Suprapubic skin (tissue), 4 donors: ENCODE measurements at places on chromosomes 7 and 10.

- DNase-seq: no peak
Measured at GRCh38 chr10:73537288-73537687, 41.5 kb upstream of the PPP3CB start.

GRCh38 chr10:133235265-133235855 is 2.3 kb upstream of the VENTX start:
- DNase-seq: no peak

GRCh38 chr7:116801092-116801710 is 61.2 kb upstream of the CAPZA2 start:
- no peak for DNase-seq

DNA sequence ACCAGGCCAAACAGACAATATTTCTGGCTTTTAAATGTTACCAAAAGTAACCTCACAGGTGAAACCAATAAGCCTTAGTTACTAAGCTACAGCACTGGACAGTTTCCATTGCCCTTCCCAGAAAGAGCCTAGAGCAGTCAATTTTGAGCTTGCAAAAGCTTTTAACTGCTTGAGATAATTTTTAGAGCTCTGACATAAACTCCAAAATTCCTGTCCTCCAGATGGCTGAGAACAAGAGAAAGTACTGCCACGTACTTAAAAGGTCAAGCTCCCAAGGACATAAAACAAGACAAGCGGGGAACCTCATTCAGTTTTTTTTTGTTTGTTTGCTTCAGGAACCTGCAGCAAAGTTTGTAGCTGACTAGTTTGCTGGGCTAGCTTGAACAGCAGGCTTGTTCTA is 54.1 kb downstream of the BBS9 start:
- DNase-seq: no peak

GRCh38 chr10:93131986-93132385 is 58.3 kb downstream of the CYP26A1 start:
- DNase-seq: no peak

- DNase-seq: no peak
Measured at GRCh38 chr10:124741281-124741921, 2.8 kb downstream of the FAM53B start.

DNA sequence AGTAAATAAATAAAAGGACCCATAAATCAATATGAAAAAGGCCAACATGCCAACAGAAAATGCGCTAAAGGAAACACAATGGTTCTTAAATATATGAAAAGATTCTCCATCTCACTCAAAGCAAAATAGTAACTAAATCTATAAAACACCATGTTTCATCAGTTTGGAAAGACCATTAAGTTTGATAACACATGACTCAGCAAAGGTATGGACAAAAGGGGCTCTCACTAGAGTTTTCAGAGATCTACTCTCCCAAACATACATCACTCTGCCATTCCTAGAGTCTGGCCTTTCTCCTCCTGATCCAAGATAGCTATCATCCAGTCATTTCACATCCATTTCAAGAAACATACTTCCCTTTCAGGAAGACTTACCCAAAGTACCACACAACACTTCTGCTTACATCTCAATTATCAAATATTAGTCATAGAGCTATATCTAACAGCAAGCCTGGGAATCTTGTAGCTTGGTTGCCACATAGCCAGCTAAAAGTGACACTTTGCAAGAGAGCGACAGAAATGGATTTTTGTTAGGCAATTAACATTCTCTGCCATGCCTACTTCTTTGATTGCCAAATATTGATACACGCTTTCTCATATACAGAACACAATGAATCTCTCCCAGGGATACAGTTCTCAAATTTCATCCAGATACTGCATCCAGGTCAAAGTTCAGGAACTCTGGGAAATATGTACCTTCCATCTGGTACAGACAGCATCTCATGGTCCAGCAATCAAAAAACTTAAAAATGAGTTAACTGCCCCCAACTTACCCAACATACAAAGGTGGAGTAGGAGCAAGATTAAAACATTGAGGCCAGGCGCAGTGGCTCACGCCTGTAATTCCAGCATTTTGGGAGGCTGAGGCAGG is 28.8 kb downstream of the TOMM7 start:
- no peak for DNase-seq

GRCh38 chr7:92715963-92716362 is 120.4 kb downstream of the CDK6 start:
- DNase-seq: no peak

DNA sequence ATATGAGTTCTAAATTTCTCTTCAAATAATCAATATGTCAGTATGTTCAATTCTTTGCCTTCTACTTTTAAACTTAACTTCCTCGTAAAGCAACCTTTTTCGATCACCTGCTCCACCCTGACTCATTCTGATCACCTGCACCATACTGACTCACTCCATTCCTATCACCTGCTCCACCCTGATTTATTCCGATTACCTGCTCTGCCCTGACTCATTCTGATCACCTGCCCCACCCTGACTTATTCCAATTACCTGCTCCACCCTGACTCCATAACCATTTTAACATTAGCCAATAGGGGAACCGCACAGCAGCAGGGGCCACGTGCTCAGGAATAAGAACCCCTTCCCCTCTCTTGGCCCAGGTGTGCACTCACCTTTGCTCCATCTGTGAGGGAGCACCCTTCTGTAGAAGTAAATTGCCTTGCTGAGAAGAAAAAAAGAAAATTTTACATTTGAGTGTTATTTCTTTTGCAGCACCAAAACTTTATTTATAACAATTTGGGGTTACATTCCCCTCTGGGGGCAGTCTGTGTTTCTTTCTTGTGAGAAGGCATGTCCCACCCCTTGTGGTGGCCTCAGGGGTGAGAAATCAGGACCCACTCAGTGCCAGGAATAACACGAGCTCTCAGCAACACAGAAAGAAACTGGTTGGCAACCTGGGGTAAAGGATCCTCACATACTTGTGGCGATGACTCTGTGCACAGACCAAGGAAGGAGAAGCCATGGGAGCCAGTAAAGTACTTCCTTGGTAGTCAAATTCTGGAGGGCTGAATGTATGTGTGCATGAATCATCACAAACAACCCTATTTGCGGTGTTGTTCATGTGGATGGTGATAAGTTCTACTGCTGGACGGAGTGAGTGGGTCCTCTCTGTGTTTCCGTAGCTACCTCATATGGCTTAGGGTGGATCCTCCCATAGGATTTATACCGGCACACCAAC is 29.4 kb upstream of the PPP1R9A start:
- DNase-seq: no peak

GRCh38 chr10:26755443-26755903 is 58.0 kb downstream of the PDSS1 start:
- no peak for DNase-seq

DNA sequence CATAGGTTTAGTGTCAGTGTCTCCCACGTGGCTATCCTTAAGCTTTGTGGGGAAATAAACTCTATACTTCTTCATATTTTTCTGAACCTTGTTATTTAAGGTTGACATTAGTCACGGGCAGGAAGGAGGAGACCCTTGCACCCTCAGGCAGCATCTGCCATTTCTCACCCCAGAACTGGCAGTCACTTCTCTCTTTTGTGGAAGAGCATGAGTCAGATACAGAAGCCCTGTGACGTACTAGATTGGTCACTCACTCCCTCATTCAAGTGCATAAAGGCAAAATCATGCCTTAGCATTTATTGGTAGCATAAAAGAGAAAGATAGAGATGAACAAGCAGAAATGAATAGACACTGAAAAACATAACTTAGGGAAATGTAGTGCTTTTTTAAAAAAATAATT is 206.0 kb upstream of the MDFIC start:
- no peak for DNase-seq

DNA sequence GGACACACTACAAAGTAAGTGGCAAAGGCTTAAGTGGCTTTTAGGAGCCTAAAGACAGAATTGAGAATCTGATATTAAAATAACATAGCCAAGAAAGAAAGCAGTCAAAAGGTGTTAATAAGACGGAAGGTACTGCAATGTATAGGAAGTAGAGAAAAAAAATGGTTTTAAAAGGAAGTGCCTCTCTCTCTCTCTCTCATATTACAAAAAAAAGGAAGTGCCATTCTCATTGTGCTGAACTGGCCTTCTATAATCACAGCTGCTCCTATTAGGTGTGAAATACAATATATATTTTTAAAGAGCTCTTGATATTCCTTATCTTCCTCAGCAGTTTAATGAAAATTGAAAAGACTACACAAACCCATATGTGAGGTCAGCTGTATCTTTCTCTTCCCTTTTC is 199.4 kb upstream of the NPVF start:
- DNase-seq: no peak

GRCh38 chr7:111108000-111108399 is 17.1 kb downstream of the LRRN3 start:
- no peak for DNase-seq
